Activated CD8-positive, alpha-beta memory T cell treated with anti-CD3 and anti-CD28 coated beads for 48 hours (primary cell): ENCODE measurements at places on chromosomes 2 and 18.

GRCh38 chr2:32485399-32485798 is 128.6 kb downstream of the BIRC6 start:
- no peak for DNase-seq

GRCh38 chr18:8008033-8008432 is 440.9 kb downstream of the PTPRM start:
- no peak for DNase-seq

- no peak for DNase-seq
Measured at GRCh38 chr2:145302886-145303285, 783.0 kb upstream of the ZEB2 start.

DNA sequence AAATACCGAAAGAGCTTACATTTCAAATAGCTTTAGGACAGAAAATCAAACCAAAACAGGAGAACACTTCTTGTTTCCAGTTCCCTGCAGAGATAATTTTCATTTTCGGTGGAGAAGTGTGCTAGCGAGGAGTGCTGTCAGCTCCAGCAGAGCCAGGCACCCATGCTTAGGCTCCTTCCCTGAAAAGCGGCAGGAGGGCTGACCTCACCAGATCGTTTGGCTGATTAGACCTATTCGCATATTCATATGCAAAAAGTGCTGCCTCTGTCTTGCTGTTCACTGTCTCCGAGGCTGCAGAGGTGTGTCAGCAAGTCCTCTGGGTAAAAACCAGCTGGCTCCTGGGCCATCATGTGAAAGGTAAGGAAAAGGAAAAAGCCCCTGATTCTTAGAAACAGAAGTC is 225.8 kb upstream of the COPS8 start:
- DNase-seq, result no peak

- DNase-seq, result no peak
Measured at GRCh38 chr2:28280619-28281018, 112.0 kb upstream of the FOSL2 start.

GRCh38 chr2:225411452-225411851 is 11.9 kb downstream of the NYAP2 start:
- no peak for DNase-seq

GRCh38 chr18:48785736-48786454 is 164.9 kb downstream of the SMAD7 start:
- DNase-seq, result no peak

DNA sequence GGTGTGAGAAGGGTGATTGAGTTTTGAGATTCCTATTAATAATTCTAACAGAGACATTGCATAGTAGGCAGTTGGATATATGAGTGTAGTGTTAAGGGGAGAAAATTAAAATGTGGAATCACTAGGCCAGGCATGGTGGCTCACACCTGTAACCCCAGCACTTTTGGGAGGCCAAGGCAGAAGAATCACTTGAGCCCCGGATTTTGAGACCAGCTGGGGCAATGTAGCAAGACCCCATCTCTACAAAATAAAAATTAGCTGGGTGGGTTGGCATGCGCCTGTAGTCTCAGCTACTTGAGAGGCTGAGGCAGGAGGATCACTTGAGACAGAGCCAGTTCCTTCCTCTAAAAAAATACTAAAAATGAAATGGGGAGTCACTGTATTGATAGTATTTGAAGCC is 150.6 kb downstream of the MCFD2 start:
- DNase-seq, result no peak

GRCh38 chr2:86143926-86144685 is 38.1 kb downstream of the PTCD3 start:
- no peak for DNase-seq

DNA sequence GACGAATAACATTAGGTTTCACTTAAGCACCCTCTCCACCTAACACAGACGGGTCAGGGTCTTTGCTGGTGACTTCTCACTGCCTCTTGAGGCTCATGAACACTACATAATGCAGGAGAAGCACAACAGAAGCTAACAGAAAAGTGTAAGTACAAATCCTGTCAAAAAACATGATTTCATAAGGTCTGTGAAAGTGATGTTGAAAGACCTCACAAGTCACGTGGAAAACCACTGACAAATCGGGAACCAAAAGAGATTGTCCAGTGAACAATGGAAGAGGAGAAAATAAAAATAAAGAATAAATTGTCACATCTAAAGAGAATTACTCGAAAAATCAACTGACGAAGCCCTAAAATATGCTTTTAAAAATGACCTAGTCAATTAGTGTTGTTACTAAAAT is 14.0 kb downstream of the PSD4 start:
- DNase-seq, result no peak

- no peak for DNase-seq
Measured at GRCh38 chr18:8081872-8082553, 514.9 kb downstream of the PTPRM start.

GRCh38 chr2:19362094-19362754 is 3.8 kb upstream of the OSR1 start:
- no peak for DNase-seq

GRCh38 chr2:101464841-101465240 is 10.1 kb downstream of the RFX8 start:
- DNase-seq, result no peak

DNA sequence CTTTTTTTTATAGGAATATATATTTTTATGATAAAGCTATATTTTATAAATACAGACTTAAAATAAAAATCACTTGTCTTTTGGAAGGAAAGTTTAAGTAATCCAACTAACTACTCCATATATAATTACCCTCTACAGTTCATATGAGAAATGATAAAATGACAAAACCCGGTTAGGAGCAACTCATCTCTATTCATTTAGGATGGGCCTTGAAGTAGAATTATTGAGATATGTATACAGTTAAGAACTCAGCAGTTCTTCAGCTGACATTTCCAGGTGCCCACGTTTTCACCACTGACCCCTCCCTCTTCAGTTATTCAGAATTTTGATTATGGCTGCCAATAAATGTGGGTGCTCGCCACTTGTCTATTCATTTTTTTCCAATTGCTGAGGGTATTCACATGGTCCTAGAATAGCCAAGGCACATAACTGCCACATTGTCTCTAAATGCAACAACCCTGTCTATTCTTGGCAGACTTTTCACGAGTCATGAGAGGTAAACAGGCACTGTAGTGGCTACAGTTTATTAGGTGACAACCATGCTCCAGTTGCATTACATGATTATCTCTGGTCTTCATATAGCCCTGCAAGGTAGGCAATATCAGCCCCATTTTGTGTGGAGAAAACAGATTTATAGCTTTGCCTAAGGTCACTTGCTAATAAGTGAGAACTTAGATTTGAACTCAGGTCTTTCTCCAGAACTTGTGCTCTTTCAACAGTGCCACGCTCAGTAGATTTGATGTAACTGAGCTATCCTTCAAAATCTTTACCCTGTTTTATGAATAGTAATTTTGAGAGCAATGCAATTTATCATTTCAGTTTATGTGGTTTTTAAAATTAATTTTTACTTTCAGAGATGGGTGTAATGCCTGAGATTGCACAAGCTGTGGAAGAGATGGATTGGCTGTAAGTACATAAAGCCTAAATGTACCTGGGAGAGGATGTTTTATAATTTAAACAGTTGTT is 2.9 kb downstream of the DDX1 start:
- DNase-seq, result no peak

DNA sequence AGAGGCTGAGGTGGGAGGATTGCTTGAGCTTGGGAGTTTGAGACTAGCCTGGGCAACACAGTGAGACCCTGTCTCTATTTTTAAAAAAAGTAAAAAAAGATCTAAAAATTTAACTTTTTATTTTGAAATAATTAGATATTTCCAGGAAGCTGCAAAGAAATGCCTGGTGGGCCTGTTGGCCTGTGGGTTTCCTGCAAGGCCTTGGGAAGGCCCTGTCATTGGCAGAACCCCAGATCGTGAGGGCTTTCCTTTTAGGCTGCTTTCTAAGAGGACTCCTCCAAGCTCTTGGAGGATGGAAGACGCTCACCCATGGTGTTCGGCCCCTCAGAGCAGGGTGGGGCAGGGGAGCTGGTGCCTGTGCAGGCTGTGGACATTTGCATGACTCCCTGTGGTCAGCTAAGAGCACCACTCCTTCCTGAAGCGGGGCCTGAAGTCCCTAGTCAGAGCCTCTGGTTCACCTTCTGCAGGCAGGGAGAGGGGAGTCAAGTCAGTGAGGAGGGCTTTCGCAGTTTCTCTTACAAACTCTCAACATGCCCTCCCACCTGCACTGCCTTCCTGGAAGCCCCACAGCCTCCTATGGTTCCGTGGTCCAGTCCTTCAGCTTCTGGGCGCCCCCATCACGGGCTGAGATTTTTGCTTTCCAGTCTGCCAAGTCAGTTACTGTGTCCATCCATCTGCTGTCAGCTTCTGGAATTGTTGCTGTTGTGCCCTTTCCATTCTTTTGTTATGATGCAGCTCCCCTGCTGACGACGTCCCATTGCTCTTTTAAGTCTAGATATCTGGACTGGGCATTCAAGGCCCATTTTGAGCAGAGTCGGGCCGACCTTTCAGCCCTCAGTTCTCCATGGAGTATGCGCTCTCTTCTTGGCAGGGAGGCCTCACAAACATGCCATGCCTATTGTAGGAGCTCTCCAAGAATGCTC is 6.6 kb downstream of the PROC start:
- DNase-seq, result no peak

DNA sequence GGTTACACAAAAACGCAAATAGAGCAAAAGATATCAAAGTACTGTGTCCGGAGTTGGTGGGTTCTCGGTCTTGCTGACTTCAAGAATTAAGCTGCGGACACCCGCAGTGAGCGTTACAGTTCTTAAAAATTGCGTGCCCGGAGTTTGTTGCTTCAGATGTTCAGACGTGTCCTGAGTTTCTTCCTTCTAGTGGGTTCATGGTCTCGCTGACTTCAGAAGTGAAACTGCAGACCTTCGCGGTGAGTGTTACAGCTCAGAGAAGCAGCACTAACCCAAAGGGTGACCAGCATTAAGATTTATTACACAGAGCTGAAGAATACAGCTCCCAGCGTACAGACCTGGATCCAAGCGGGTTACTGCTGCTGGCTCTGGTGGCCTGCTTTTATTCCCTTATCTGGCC is 125.7 kb upstream of the TWIST2 start:
- DNase-seq, result no peak

DNA sequence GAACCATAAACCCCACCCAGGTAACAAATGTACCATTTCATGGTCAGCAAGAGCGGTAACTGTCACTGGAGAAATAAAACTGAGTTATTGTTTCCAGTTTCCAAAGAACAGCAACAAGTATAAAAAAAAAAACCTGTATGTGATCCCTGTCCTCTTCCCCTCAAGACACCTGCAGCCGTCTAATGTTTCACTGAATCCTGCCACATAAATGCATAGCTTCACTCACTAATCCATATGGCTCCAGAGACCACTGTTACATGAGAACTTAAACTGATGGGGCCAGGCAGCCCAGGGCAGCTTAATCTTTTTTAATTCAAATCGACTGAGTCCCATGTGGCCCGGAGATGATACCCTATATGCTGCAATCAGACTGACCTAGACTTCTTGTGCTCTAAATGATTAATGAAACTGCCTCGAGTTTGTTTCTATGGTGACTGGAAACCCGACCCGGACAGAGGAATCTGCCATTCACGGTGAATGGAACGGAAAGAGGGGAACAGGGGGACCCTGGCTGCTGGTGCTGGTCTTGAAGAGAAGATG is 60.9 kb upstream of the SIX2 start:
- no peak for DNase-seq

GRCh38 chr18:11251229-11251890 is 102.0 kb upstream of the PIEZO2 start:
- DNase-seq, result no peak

GRCh38 chr18:65035701-65036100 is 715.1 kb upstream of the CDH7 start:
- DNase-seq, result no peak

- DNase-seq, result no peak
Measured at GRCh38 chr2:239518286-239519088, 117.7 kb upstream of the HDAC4 start.

DNA sequence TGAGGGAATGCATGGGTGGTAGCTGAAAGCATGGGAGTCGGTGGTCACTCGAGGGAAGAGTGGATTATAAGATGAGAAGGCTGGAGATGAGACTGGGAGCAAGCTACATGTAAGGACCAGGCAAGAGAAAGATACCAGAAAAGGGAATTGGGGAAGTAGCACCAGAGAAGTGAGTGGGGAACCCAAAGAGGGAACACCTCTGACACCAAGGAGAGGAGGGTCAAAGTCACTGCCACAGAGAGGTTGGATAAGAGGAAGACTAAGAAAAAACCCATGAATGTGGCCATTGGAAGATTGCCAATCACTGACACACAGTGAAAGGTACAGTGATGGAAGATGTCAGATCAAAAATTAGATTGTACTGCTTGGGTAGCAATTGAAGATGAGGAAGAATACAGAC is 473.9 kb downstream of the BCL11A start:
- DNase-seq, result no peak

DNA sequence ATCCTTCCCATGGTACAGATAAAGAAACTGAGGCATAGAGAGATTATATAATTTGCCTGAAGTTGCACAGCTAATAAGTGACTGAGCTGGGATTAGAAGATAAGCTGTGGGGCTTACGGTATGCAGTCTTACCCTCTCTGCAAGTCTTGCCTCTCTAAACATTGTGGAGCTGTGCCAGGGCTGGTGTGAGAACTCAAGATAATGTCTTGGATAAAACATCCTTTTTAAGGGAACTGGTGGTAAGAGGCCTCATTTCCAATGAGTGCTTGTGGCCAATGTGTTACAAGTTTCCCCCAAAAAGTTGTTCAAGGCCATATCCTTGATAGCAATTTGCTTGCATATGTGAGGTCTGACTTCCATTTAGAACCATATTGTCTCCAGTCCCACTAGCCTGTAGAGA is 84.3 kb upstream of the ETAA1 start:
- no peak for DNase-seq

DNA sequence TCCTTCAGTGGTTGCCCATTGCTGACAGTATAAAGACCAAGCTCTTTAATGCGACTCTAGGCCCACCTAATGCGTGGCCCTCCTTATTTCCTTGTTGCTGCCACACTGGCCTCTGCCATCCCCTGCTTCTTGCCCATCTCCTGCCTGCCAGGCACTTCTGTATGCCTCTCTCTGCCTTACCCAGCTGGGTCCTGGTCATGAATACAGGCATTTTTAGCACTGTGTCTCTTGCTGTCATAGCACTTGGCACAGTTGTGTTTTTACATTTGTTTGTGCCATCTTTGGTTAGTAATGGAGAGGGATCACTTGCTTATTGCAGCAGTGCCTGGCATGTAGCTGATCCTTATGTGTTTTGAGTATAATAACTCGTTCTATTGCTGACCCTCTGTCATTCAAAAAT is 38.7 kb downstream of the MAP4K4 start:
- no peak for DNase-seq

GRCh38 chr2:242046206-242046826 is 176.8 kb downstream of the RTP5 start:
- no peak for DNase-seq

- DNase-seq, result no peak
Measured at GRCh38 chr2:241836292-241836691, 22.4 kb downstream of the PDCD1 start.

DNA sequence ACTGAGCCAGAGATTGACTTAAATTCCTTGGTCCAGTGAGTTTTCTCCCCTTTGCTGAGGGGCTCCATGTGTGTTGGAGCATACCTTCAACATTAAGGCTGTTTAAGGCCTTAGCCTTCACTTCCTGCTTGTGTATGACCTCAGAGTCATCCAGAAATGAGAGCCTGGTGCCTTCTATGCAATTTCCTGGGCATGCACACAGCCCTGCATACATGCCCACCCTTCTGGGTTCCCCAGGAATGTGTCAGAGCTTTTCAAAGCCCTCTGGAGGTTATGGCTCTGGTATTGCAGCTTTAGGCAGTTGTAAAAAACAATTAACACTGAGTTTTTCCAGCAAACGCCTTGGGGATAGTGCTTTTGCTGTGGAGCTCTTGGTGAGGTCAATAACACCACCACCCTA is 16.7 kb downstream of the IL1R1 start:
- DNase-seq, result no peak

- no peak for DNase-seq
Measured at GRCh38 chr18:54558609-54559585, 32.1 kb upstream of the DYNAP start.
